ENCODE measurements at places on chromosomes 11 and 22. TPM values are rescaled to one million over a fixed set of nuclear protein-coding genes. Genes with fewer than 3 reads are reported as not detected.
A peak's percentile ranks its signal among the peaks of the same experiment; 100 is the strongest.

TMEM135 gene
- total RNA-seq, result 23.7 TPM

GRCh38 chr11:70209391-70209912 lies 6.4 kb downstream of the FADD start:
- DNase-seq, result no peak

GRCh38 chr11:35293035-35293434 lies 126.3 kb downstream of the SLC1A2 start:
- DNase-seq, result no peak

GRCh38 chr22:41353862-41354575 lies 27.7 kb upstream of the TEF start:
- no peak for DNase-seq

DNA sequence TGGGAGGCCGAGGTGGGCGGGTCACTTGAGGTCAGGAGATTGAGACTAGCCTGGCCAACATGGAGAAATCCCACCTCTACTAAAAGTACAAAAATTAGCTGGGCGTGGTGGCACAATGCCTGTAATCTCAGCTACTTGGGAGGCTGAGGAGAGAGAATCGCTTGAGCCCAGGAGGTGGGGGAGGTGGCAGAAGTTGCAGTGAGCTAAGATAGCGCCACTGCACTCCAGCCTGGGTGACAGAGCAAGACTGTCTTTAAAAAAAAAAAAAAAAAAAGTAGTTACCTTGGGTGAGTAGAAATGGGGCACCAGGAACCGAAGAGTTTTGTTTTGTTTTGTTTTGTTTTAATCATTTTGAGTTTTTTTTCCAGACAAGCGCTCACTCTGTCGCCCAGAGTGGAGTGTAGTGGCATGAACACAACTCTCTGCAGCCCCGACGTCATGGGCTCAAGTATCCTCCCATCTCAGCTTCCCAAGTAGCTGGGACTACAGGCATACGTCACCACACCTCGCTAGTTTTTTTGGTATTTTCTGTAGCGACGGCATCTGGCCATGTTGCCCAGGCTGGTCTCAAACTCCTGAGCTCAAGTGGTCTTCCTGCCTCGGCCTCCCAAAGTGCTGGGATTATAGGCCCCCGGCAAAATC lies 15.8 kb downstream of the THAP12 start:
- no peak for DNase-seq

ARFIP2 gene
- 52.5 TPM for total RNA-seq

SOX6 gene
- total RNA-seq, result 36.1 TPM

- no peak for DNase-seq
Observed at GRCh38 chr11:43021466-43021865, 290.3 kb upstream of the API5 start.

- peak; percentile 28 for DNase-seq
Observed at GRCh38 chr11:7673724-7674434, 579 bp upstream of the CYB5R2 start.

DNA sequence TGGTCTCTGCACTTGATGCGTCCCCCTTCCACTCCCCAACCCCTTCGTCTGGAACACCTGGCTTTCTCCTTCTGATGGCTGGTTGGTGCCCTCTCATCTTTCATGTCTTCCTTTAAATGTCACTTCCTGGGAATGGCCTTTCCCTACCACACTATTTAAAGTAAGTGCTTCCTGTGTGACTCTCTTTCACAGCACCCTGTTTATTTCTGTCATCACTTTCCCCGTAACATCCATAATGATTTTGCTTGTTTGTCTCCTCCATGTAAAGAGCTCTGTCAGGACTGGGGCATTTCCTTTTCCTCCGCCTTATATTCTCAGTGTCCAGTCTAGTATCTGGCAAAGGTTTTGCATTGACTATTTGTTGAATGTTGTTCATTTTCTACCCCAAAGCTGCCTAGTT lies 143.0 kb downstream of the DBX1 start:
- no peak for DNase-seq

DNA sequence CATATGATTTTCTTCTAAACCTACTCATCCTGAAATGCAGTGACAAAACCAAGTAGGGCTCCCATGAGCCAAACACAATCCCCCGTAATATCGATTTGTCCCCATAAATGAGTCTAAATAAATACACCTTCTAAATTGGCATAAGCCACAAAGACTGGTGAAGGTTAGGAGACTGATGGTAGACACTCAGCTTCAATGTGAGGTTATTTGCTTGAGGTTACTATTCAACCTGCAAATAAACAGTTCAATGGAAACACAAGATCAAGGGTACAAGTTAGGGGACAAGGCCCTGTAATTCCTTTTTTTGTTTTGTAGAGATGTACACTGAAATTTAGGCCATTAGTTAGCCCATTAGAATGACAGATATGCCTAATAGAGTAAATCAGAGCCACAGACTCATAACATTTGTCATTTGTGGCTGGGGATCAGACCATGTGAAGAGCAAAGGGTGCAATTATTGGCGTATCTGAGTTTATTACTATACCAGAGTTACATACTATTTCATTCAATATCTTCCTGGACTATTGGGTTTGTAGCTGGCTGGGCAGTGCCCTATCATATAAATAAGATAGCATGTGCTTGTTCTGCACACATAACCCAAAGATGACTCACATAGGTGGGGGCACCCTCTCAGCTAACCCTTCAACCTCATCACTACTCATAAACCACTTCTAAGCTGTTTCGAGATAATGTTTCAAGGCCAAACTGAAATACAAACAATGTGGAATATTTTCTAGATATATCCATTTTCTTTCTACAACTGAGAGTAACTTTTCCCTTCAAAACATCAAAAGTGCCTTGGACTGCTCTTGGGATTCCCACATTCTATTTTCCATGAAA lies 695.3 kb downstream of the KCNA4 start:
- DNase-seq, result no peak

GRCh38 chr11:120068114-120068573 lies 69.8 kb downstream of the TRIM29 start:
- no peak for DNase-seq

GRCh38 chr11:73322382-73323306 lies 14.6 kb downstream of the ARHGEF17 start:
- no peak for DNase-seq

NCAM1 gene
- 20.3 TPM for total RNA-seq

SMC1B gene
- total RNA-seq, result not detected

Data from mucosa of gallbladder (tissue), 1 donor.